ENCODE measurements at places on chromosomes 4 and X.
A peak's percentile ranks its signal among the peaks of the same experiment; 100 is the strongest.

GRCh38 chr4:55866290-55866907 lies 13.0 kb downstream of the EXOC1 start:
- no peak for DNase-seq

DNA sequence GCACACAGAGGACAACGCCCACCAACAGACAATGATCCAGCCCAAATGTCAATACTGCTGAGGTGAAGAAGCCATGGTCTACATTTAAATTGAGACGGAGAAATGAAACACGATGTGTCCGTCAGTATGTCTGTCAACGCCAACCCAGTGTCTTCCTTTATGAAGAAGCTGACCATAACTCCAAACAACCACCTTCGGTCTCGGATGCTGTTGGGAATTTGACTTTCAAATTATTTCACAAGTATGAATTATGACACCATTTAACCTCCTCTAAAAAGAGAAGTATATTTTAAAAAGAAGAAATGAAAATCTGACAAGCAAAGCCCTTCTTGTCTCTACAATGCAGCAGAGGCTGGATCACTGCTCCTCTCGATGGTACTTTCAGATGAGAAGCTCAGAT lies 123.7 kb upstream of the MAP3K15 start:
- DNase-seq = no peak

- no peak for DNase-seq
Observed at GRCh38 chrX:111123606-111124179, 27.7 kb downstream of the PAK3 start.

- no peak for DNase-seq
Observed at GRCh38 chr4:171433674-171434073, 379.5 kb upstream of the GALNTL6 start.

GRCh38 chr4:99841129-99841528 lies 24.5 kb downstream of the DAPP1 start:
- DNase-seq = no peak

GRCh38 chr4:6781113-6781512 lies 1.4 kb upstream of the KIAA0232 start:
- DNase-seq = no peak

- peak; percentile 35 for DNase-seq
Observed at GRCh38 chrX:136251041-136251991, at the start of gene MAP7D3. TSS of gene MAP7D3 (minus strand) at chrX:136251400. CDS start at chrX:136251358, 42 bp downstream.

- no peak for DNase-seq
Observed at GRCh38 chr4:122170775-122171174, 18.6 kb downstream of the BLTP1 start.

GRCh38 chr4:38743866-38744265 lies 38.9 kb downstream of the TLR10 start:
- DNase-seq = no peak

GRCh38 chr4:162681212-162681611 lies 485.5 kb downstream of the NAF1 start:
- DNase-seq = no peak

- no peak for DNase-seq
Observed at GRCh38 chrX:29724316-29724715, 491.0 kb upstream of the MAGEB2 start.

DNA sequence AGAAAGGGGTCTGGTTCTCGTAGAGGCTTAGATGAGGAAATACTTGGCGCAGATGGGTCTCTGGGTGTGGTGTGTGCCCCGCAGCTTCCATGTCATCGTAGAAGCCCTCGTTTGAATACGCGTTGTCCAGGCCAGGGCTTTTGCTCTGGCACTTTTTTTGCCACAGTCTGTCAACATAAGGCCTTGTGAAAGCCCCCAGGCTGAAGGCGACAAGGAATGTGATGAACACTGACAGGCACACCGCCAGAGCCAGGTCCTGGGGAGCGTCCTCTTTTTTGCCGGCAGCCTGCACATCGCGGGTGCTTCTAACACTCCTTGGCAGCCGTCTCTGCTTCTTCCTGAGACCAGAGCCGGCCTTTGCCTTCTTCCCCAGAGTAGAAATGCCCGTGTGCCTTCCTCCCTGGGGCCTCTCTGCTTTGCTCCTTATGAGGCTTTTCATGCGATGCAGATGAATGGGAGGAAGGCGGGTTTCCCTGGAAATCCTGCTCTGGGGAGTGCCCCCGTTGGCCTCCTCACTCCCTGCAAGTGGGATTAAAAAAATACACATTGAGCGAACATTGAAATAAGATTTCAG lies 24.4 kb downstream of the LRRC66 start:
- DNase-seq = no peak

GRCh38 chrX:123983240-123983639 lies 21.7 kb downstream of the STAG2 start:
- DNase-seq = no peak

DNA sequence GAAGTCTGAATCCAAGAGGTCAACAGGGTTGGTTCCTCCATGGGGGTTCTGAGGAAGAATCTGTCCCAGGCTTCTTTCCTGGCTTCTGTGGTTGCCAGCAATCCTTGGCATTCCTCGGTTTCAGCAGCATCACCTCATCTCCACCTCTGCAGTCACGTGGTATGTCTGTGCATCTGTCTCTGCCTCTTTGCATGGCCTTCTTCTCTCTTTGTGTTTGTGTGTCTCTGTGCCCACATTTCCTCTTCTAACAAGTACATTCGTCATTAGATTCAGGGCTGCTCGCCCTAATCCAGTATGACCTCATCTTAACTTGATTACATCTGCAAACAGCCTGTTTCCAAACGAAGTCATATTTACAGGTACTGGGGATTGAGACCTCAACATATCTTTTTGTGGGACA lies 114.0 kb downstream of the BCOR start:
- DNase-seq = peak; percentile 33

GRCh38 chr4:20326977-20327376 lies 75.3 kb downstream of the SLIT2 start:
- no peak for DNase-seq

- no peak for DNase-seq
Observed at GRCh38 chrX:133926809-133927208, 58.6 kb downstream of the GPC3 start.

DNA sequence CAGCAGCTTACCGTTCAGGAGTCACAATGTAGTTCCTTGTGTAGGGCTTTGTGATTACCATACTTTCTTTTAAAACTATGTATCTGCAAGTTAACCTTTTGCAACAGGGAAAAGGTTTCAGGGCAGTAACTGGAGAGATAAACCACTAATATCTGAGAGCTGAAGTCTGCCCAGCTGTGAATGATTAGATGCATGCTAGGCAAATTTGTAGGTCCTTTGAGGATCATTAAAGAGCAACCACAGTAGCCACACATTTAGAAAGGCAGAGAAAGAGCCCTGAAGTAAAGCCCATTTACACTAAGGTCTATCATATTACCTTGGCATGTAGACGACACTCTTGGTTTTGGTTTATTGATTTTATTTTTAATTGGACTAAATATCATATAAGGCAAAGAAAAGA lies 60.0 kb downstream of the ATP8A1 start:
- DNase-seq = no peak

GRCh38 chr4:147830987-147831386 lies 99.1 kb downstream of the ARHGAP10 start:
- no peak for DNase-seq

- no peak for DNase-seq
Observed at GRCh38 chrX:7390441-7390840, 242.5 kb upstream of the PUDP start.

- DNase-seq = no peak
Observed at GRCh38 chrX:130094696-130095095, 15.6 kb downstream of the ELF4 start.

DNA sequence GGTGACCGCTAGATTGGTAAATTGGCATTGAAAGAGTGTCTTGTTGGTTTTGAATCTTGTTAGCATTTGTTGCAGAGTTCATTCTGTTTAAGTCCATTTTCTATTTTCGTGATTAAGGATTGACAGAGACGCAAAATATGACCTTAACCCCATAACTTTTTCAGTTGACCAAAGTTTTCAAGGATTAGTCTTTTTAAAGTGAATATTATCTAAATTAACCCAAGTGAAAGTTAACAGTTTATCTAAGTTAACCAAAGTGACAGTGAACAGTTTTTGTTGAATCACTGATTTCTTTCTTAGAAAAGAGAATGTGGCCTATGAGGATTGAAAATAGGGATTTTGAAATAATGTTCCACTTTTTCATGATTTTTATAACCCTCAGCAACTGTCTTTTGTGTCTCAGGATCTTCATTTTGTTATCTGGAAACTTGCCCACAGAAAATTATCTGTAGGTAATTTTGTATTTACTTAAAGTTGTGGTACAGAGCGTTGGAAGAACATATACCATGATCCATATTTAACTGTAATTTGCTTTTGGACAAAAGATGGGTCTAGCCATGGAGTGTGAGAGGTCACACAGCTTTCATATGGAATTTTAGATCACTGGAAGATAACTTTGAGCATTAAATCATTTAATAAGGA lies 3.3 kb downstream of the CPEB2 start:
- DNase-seq = no peak

DNA sequence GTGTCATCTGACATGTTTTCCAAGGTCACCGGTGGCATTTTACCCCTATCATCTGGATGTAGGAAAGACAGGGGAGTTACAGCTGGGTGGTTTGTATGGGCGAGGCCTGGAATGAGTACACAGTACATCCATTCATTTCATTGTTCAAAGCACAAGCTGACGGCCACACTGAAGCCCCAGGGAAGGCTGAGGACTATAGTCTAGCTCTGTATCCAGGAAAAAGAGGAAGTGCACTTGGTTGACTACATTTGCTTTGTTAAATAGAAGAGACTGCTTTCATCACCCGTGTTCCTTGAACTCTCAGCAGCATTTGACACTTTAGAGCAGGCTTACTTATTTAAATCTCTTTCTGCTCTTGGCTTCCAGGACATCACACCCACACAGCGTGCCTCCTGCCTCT lies 1041.0 kb upstream of the TENM3 start:
- DNase-seq = no peak

DNA sequence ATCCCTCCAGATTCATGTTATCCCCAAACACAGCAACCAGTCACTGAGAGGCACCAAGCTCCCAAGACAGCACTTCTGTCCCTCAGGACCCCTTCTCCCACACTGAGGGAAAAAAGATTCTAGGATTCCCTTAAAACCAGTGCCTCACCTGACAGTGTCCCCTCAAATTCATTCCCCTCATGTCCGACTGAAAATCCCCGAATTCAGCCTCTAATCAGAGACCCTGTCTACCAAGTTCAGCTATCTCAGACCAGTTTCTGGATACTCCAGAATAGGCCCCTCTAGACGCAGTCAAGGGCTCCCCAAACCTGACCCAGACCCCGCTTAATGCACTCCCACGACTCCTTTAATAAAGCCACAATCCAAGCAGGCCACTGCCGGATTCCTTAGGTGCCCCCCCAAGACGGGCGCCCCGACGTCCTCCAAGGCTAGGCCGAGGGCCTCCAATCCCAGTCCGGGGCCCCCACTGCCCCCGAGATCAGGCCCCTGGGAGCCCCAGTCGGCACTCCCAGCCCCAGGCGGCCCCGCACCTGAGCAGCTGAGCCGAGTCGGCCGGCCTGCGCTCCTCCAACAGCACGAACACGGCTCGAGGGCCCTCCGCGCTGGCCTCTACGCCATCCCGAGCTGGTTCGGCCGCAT lies 457 bp downstream of the TFE3 start:
- DNase-seq = no peak

DNA sequence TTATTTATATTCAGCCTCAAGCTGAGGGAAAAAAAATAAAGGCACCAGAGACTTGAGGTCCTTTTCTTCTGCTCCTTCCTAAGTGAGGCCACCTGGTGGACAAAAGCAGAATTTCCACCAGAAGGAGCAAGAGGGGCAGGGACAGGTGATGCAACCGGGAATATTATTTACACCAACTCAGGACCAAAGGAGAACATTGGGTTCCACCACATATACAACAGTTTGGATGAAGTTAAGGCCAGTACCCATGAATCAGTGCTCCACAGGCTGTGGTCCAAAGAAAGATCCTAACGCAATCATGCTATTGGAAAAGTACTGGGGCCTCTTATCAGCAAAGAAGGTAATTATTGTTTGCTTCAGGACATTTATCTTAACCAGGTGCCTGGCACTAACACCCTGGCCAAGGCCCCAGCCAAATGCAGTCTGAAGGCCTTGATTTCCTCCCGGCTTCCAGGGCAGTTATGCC lies 57.4 kb downstream of the TSC22D3 start:
- DNase-seq = peak; percentile 59

DNA sequence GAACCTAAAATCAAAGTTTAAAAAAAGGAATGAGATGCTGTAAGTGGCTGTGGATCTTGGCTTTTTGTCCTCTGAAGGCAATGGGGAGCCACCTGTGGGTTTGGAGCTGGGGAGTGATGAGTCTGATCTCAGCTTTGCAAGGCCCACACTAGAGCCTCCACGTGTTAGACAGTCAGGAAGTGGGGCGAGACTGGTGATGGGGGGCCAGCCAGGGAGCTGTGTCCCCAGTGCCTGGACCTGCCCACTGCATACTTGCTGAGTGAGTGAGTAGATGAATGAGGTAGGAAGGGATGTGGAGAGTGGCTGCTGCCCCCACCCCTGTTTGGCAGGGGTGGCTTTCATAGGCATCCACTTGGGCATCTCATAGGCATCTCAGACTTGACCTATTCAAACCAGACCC lies 84.0 kb downstream of the NHSL2 start:
- no peak for DNase-seq

DNA sequence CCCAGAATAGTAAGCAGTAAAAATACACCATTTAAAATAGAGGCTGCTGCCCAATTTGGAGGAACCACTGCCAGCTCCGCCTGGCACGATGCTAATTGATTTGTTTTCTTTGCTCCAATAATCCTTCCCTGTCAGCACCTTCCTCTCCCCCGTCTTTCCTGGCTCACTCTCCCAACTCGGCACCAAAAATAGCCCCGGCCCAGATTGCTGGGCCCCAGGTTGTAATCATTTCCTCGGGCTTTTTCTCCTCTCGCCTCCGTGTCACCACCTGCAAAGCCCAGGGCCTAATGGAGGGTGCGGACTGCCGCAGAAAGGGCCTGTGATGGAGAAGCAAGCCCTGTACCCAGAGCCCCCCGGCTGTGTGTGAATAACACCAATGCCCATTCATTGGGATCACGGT lies 197.6 kb upstream of the PSAPL1 start:
- peak; percentile 14 for DNase-seq

DNA sequence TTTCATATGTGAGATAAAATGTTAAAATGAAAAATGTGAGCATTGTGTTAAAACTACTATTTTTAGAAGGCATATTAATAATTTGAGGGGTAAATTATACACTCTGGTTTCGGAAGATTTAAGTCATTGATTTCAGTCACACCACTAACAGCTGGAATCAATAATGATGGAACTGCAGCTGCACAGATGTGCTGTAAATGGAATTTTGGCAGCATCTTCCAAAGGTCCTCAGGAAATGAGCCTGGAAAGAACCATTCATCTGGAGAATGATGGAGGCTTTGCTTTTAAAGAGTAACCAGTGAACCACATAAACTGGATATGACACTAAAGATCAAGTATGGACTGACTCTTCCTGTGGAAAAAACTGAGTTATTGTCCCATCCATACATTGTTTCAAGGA lies 759.0 kb upstream of the EPHA5 start:
- DNase-seq = no peak

DNA sequence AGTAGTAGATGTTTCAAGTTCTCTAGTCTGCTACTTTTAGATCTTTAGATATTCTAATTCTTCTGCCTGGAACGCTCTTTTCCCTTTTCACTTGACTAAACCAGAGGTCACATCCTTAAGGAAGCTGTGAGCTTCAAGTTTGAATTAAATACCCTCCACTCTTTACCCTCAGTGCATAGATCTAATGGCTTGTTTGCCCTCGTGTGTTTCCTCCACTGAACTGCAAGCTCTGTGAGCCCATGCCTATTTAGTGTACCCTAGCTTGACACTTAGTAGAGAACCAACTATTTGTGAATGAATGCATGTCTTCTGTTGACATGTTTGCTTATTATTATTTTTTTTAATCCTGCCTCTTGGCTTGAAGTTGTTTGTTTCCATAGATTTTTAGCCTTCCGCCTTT lies 138.3 kb downstream of the PDE5A start:
- no peak for DNase-seq
